ENCODE measurements at places on chromosomes 13 and 19.

- DNase-seq = no peak
Observed at GRCh38 chr13:97249796-97250495, 27.8 kb downstream of the MBNL2 start.

GRCh38 chr13:111666164-111666776, 345.8 kb downstream of the TEX29 start:
- DNase-seq = peak; percentile 34

GRCh38 chr19:57786906-57787305, 17.4 kb downstream of the ZNF586 start:
- DNase-seq = no peak

DNA sequence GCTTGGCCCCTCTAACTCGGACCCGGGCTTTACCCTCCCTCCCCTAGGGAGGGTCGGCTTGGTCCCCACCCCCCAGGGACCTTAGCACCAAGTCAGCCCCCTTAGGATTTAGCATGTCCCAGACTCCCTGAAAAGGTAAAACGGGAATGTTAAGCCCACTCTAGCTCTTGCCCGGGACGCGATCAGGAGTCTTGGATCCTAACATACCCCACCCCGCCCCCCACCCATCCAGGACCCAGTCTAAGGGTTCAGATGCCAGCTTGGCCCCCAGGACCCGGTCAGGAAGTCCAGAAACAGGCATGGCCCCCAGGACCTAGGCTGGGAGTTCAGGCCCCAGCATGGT, 437 bp downstream of the EPOR start:
- no peak for DNase-seq

DNA sequence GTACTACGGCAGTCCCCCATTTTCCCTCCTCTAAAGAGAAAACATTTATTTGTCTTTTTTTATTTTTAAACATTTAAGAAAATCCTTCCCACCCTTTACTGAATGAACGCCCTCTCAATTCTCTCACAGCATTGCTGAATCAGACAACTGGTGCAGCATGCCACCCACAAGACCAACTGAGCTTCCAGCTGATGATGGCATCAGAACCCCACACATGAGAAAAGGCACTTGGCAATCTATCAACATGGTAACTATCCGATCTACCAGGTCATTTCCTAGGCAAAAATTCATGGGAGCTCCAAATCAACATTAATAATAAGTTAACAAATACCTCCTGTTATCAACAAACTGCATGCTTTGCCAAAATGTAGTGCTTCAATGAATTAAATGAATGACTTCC, 43.1 kb downstream of the LHFPL6 start:
- DNase-seq = no peak

- no peak for DNase-seq
Observed at GRCh38 chr19:55674459-55674840, 576 bp upstream of the EPN1 start.

DNA sequence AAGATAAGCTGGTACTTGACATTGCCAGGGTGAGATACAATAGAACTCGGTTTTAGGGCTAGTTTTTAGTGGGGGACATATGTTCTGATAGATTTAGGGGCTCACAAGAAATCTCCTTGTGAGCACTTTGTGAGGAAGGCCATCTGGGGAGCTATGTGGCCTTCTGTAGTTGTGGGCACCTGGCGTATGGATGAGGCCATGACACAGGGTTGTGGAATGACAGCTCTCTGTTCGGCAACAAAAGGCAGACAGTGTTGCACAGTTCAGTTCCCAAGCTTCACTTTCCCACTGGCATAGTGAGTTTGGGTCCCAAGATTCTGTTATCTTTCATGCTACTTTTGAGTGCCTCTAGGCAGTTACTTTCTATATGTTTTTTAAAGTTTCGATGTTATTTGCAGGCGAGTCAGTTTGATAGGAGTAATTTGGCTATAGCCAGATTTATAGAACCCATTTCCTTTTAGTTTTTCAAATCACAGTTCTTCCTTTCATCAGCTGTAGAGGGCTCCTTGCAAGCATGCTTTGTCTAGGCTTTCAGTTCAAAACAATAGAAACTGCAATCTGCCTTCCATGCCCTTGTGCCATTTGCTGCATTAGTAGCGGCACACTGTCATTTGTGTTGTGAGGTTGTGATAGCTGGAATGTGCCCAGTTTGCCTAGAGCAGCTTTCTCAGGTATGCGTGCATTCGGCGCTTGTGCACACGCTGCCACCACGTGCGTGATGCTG, 70.6 kb upstream of the TEX29 start:
- no peak for DNase-seq

DNA sequence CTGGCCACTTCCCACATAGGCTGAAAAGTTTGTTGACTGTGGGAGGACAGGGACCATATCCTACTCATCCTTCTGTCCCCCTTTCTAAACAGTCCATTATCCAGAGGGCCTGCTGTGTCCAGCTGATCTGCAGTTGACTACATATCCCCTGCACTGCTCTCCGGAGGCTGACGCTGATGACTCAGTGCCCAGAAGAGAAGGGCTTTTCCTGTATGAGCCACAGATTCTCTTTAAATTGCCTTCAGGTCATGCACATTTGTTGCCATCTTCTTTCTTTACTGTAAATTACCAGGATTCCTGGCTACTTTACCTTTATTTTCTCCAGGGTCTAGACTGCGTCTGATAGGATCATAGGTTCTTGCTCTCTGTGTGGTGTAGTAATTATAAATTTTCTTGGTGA, 125.2 kb downstream of the LACC1 start:
- no peak for DNase-seq

DNA sequence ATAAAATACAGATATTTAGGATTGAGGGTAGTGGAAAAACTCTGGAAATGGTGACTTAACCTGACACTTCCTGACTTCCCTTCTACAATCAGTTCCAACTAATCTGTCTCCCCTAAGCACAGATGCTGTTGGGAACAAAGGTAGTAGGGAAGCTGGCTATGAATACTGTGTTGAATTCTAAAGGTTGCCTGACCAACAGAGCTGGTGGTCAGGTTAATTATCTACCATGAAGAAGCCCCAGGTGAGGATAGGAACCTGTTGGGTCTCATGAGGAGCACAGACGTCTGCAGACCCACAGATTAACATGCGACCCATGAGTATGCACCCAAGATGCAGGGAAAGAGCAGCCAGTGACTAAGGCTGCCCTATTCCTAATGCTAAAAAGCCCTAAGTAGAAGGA, 172.3 kb downstream of the DIAPH3 start:
- DNase-seq = no peak

- no peak for DNase-seq
Observed at GRCh38 chr13:51009597-51009996, 100.0 kb downstream of the RNASEH2B start.

- DNase-seq = no peak
Observed at GRCh38 chr13:51552027-51552426, 32.2 kb upstream of the WDFY2 start.

GRCh38 chr19:44553478-44554171, 24.1 kb upstream of the CEACAM20 start:
- no peak for DNase-seq

GRCh38 chr19:38836983-38837626, 5.5 kb upstream of the ECH1 start:
- DNase-seq = no peak

GRCh38 chr13:20826843-20827560, 53.2 kb upstream of the EEF1AKMT1 start:
- DNase-seq = no peak

- DNase-seq = no peak
Observed at GRCh38 chr19:42156571-42156970, 24.3 kb upstream of the POU2F2 start.

GRCh38 chr19:18898607-18899408, 2.9 kb upstream of the CERS1 start:
- no peak for DNase-seq

DNA sequence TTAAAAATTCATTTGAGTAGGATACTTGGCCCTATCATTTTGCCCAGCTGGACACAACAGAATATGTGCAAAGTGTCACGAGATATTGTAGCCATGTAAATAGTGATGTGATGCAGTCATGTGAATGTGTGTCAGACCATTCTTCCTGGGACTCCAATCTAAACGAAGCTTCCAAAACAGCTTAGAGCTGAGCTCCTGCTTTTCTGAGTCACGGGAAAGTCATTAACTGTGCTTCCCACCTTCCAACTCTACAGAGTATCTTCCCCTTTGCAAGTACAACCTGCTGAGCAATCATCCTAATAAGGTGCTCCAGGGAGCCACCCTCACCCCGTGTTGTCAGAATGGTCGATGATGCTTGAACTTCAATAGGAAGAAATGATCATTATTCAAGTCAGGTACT, 294.7 kb downstream of the MYO16 start:
- no peak for DNase-seq

- no peak for DNase-seq
Observed at GRCh38 chr19:51607077-51607476, 23.1 kb downstream of the SIGLEC5 start.

GRCh38 chr19:40283414-40284250, 1.5 kb downstream of the AKT2 start:
- no peak for DNase-seq

DNA sequence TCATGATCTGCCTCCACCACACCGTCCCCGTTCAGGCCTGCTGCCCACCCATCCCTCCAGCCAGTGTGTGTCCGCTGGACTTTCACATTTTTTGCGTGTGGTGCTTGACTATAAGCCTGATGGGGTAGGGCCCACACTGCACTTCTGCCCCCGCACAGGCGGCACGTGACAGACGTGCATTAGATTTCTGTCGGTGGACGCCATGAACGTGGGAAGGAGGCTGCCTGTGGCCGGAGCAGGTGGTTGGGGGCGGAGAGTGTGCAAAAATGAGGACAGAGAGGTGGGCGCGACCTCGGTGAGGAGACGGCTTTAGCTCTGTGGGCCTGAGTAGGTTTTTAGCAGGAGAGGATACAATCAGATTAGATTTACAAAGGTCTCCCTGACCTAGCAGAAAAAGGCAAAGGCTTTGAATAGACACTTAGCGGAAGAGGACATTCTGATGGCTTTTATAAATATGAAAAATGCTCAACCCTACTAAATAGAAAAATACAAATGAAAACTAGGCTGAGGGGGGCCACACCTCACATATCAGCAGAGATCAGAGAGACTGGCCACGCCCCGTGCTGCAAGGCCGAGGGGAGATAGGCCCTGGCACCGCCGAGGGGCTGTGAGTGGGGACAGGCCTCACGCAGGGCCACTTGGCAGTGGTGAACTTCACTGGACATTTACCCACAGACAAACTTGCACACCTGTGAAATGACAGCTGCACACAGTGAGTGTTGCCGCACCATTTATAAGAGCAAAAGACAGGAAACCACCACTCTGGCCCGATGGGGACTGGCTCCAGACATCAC, 25.4 kb downstream of the PAK4 start:
- DNase-seq = no peak

DNA sequence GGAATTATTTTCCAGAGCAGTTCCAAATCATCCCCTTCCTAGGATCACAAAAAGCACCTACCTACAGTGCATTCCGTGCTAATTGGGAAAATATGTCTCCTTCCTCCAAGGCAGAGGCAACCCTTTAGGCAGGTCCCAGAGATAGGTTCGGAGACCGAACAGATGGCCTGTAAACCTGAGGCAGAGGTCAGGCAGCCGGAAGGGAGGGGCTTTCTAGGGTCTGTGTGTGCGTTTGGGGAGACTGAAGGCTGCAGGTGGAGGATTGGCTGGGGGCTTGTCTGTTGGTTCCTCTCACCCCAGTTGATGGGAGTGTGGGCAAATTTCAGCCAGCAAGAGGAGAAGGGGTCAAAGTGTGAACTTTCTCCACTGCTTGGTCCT, 7.1 kb downstream of the KCNN4 start:
- no peak for DNase-seq

DNA sequence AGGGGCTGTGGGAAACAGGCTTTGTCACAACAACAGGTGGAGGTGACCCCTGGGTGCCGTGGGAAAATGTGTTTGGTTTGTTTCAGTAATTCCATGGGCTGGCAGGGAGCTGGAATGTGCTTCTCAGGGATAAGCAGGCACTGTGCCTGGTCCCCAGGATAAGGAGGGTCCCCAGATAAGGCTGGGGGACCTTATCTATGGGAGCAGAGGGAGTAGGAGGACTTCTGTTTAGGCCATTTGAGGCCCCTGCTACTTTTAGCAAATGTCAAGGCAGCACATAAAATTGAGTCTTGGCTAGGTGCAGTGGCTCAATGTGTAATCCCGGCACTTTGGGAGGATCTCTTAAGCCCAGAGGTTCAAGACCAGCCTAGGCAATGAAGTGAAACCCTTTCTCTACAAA, 59.5 kb downstream of the KCNC3 start:
- no peak for DNase-seq

DNA sequence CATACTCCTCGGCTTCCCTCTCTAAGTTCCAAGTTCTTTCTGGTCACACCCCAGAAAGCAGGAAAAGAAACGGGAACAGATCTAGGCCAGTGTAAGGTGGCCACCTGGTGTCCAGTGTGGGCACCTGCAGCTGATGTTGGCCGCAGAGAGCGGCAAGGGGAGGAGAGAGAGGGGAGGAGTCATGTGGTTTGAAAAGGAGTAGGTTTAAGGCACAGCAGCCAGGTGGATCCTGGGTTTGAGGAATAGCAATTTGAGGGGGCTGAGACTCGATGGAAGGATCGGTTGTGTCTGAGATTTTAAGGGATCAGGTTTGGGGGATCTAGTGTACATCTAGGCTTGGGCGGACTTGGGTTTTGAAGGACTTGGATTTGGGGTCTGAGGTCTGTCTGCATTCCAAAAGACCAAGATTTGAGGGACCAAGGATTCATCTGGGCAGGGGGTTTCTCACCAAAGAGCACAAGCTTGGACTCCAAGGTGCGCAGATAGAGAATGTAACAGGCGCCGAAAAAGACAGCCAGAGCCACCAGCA, 1.2 kb downstream of the RABAC1 start:
- DNase-seq = peak; percentile 64

DNA sequence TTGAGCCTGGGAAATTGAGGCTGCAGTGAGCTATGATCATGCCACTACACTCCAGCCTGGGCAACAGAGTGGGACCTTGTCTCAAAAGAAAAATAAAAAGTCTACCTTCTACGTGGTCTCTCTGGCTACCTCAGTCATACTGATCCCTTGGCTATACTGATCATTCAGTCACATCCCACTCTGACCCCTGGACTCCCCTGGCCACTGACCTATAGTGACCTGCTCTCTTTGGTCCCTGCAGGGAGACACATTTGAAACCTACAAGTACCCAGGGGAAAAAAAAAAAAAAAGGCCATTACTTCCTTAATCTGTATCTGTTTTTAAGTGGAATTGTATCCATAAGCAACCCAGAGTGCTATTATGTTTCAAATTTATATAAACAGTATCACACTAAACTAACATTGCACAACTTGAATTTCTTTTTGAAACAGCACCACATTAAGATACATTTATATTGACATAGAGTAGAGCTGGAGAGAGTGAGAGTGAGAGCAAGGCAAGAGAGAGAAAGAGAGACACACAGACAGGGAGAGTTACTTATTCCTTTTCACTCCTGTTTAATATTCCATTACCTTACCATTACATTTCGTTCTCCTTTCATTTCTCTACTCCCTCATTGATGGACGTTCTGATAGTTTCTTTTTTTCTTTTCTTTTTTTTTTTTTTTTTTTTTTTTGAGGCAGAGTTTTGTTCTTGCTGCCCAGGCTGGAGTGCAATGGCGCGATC, 23.7 kb upstream of the CERS4 start:
- no peak for DNase-seq
